ENCODE measurements at places on chromosomes 5 and 9. TPM values are rescaled to one million over a fixed set of nuclear protein-coding genes. Genes with fewer than 3 reads are reported as not detected.

The RANBP3L gene
- not detected for total RNA-seq

The SPATA31A3 gene
- not detected for total RNA-seq

DNA sequence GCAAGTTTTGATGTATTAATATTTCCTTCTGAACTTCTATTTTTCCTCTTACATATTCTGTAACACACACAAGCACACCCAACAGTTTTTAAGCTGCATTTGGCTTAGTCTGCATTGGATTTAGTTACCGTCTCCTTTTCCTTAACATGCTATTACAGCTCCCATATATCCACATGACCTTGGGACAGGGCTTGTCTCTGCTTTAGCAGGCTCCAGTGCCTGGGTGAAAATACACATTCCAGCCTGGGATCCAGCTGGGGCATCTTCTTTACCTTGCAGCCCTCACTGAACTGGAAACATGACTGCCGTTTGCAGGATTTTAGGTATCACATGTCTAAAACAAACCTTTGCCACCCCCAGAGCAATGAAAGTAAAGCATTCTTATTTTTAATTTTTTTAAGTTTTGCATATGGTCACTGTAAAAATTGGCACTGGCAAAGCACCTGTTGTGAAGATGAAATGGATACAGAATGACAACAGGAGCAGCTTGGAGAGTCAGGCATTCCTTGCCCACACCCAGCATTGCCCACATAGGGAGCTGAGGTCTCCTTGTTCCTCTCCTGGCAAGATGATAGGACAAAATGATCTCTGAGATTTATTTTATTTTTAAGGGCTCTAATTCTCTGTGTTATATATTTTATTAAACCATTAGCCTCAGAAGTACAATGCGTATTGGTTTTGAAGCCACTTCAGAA is 4.0 kb downstream of the GADD45G start:
- no peak overlapping the region for H3K27ac ChIP-seq
- peaks cover 22% of the 10 kb centered on the region for H3K36me3 ChIP-seq
- no peaks in the 10 kb centered on the region for H3K4me1 ChIP-seq
- H3K27me3 ChIP-seq: no peaks in the 10 kb centered on the region
- no peak overlapping the region for H3K4me3 ChIP-seq

DNA sequence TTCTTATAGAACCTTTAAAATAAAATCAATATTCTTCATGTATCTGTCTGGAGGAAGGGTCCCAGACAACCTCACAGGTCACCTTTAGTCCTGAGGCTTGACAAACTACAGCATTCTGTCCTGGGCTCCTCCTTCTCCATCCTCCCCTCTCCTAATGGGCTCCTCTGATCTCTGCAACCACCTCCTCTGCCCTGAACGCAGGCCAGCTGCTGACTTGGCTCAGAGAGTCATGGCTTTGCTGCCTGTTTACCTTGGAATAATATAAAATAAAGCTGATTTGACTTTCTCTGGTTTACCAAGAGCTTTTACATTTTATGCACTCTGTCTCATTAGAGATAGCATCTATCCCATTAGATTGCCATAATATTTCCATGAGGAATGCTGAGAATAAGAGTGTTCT is 159.4 kb downstream of the SEMA6A start:
- no peak overlapping the region for H3K27ac ChIP-seq
- H3K4me1 ChIP-seq: no peaks in the 10 kb centered on the region
- no peaks in the 10 kb centered on the region for H3K27me3 ChIP-seq
- no peak for DNase-seq
- H3K36me3 ChIP-seq: no peaks in the 10 kb centered on the region

The GAS1 gene
- 5.7 TPM for total RNA-seq

- peaks cover 6% of the 10 kb centered on the region for H3K4me1 ChIP-seq
- H3K27me3 ChIP-seq: no peaks in the 10 kb centered on the region
Observed at GRCh38 chr9:90032296-90033027, 427.6 kb downstream of the GADD45G start.

- no peaks in the 10 kb centered on the region for H3K4me1 ChIP-seq
- DNase-seq: no peak
- H3K27ac ChIP-seq: no peak overlapping the region
- H3K27me3 ChIP-seq: no peaks in the 10 kb centered on the region
Observed at GRCh38 chr5:148561801-148562311, 92.5 kb downstream of the HTR4 start.

The TNC gene
- total RNA-seq: 11.4 TPM

DNA sequence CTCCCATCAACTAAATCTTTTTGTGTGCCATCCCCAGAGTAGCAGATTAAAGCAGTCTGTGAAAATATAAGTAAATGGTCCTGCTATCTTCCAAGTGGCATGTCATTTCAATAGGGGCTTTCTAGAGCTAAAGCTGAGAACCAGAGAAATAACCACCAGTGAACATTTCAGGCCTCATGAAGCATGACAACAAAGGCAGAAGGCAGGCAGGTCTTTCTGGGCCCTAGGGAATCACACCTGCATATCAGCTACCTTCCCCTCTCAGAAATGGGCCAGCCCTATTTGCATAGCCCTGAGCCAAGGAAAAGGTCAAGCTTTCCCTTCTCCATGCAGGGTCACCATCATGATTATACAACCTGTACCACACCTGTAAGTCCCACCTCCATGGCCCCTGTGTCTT is 205.3 kb downstream of the DEPDC1B start:
- no peaks in the 10 kb centered on the region for H3K27me3 ChIP-seq
- no peak overlapping the region for H3K27ac ChIP-seq
- H3K4me1 ChIP-seq: no peaks in the 10 kb centered on the region
- H3K4me3 ChIP-seq: no peak overlapping the region
- H3K36me3 ChIP-seq: no peaks in the 10 kb centered on the region

The FOXI1 gene
- not detected for total RNA-seq

- H3K36me3 ChIP-seq: no peaks in the 10 kb centered on the region
- no peak overlapping the region for H3K27ac ChIP-seq
Observed at GRCh38 chr5:80105698-80106439, 70.7 kb downstream of the THBS4 start.

DNA sequence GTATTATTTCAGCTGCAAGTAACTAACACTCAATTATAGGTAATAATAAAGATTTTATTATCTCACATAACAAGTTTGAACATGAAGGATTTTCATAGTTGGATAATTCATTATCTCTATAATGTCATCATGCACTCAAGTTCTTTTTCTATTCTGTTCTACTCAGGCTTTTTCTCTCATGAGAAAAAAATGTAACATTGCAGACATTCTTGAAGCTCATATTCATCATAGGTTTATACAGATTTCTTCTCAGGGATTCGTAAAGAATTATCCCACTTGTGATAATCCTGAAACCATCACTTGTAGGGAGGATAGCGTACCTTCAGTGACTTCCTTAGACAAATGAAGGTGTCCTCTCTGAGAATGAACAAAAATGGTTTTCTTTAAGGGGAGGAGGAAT is 150.3 kb downstream of the XRCC4 start:
- H3K36me3 ChIP-seq: no peaks in the 10 kb centered on the region
- no peak for DNase-seq
- no peaks in the 10 kb centered on the region for H3K27me3 ChIP-seq
- H3K27ac ChIP-seq: no peak overlapping the region
- H3K4me3 ChIP-seq: no peak overlapping the region
- H3K4me1 ChIP-seq: no peaks in the 10 kb centered on the region

- H3K4me3 ChIP-seq: no peak overlapping the region
- no peaks in the 10 kb centered on the region for H3K36me3 ChIP-seq
- H3K4me1 ChIP-seq: no peaks in the 10 kb centered on the region
- no peak for DNase-seq
- no peak overlapping the region for H3K27ac ChIP-seq
Observed at GRCh38 chr9:7977586-7977985, 178.0 kb upstream of the DMAC1 start.

The C9orf50 gene
- not detected for total RNA-seq

DNA sequence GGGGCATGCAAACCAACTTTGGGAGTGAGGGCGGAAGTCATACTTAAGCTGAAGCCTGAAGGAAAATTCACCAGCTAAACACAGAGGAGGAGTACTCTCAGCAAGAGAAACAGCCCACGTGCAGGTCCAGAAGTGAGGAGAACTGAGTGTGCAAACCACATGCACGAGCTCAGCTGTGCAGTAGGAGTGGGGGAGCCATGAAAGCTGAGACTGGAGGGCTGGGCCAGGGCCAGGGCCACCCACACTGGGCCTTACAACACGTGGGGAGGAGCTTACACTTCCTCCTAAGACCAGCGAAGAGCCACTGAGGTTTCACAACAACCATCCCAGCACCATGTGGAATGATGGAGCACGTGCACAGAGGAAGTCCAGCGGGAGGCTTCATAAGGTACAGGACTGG is 9.3 kb upstream of the WWC1 start:
- H3K27me3 ChIP-seq: no peaks in the 10 kb centered on the region
- H3K36me3 ChIP-seq: no peaks in the 10 kb centered on the region
- peaks cover 4% of the 10 kb centered on the region for H3K4me1 ChIP-seq
- H3K27ac ChIP-seq: no peak overlapping the region

The CARTPT gene
- not detected for total RNA-seq

DNA sequence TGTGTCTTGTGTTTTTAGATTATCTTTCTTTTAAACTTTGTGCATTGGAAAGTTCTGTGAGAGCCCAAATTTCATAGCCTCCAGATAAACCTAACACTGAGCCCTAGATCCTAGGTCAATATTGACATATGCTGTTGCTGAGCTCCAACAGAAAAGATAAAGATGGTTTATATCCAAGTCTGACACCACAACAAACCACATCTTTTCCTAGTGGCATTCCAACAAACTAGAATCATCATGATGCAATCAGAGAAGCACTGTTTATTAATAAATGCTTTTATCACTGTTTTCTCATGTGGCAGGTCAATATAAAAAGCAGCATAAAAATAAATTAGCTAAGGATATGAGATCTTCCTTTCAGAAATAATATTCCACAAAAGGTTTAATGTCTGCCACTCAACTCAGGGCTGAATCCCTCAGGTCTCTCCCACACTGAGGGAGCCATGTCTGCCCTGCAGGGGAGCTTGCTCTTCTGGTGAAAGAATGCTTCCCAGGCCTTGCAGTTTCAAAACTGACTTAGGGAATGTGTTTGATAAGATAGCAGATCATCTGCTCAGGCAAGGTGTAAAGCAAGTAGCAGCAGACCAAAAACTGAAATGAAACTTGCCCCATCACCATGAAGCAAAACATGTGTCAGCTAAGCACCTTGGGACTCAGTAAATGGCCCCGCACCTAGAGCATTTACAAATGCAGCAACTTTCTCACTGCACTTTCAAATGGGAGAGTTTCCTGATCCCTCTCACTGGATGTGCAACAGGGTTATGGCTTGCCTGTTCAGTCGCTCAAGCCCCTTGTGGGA is 493.0 kb downstream of the AGTPBP1 start:
- H3K36me3 ChIP-seq: no peaks in the 10 kb centered on the region
- H3K27me3 ChIP-seq: no peaks in the 10 kb centered on the region
- H3K27ac ChIP-seq: no peak overlapping the region
- H3K4me3 ChIP-seq: no peak overlapping the region
- H3K4me1 ChIP-seq: no peaks in the 10 kb centered on the region

The PKD2L2 gene
- total RNA-seq: not detected

The PTGES gene
- total RNA-seq: 3.2 TPM

The TENT4A gene
- total RNA-seq: 25.1 TPM

DNA sequence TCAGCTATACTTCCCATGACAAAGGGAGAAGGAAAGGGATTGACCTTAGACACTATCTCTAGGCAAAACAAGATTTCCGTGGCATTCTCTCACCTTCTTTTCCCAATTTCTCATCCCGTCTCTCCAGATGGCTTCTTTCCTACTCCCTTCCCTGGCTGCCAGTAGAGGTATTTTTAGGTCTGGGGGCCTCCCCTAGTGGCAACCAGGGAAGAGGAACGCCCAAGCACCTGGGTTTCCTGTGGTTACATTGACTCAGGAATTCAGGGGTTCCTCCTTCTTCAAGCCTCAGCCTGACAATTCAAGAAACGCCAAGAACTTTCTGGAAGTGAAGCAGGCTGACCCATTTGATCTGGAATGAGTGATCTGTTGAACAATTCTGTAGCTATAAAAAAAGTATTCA is 111.5 kb upstream of the OSMR start:
- no peaks in the 10 kb centered on the region for H3K4me1 ChIP-seq
- no peaks in the 10 kb centered on the region for H3K27me3 ChIP-seq
- H3K27ac ChIP-seq: no peak overlapping the region
- no peak overlapping the region for H3K4me3 ChIP-seq
- DNase-seq: peak; percentile 43

GRCh38 chr5:144219869-144220268 is 49.2 kb downstream of the KCTD16 start:
- no peak for DNase-seq
- H3K36me3 ChIP-seq: no peaks in the 10 kb centered on the region
- H3K27ac ChIP-seq: no peak overlapping the region
- H3K27me3 ChIP-seq: no peaks in the 10 kb centered on the region
- no peak overlapping the region for H3K4me3 ChIP-seq
- no peaks in the 10 kb centered on the region for H3K4me1 ChIP-seq

DNA sequence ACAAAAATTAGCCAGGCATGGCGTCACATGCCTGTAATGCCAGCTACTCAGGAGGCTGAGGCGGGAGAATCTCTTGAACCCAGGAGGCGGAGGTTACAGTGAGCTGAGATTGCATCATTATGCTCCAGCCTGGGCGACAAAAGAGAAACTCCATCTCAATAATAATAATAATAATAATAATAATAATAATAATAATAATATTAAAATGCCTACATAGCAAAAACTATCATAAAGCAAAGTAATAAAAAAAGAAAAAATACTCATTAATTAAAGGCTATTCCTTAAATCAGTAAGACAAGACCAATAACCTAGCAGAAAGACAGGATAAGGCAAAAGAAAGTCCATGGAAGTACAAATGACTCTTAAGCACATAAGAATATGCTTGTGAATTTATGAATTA is 50.0 kb downstream of the MRPS27 start:
- no peaks in the 10 kb centered on the region for H3K36me3 ChIP-seq
- no peaks in the 10 kb centered on the region for H3K27me3 ChIP-seq
- no peak overlapping the region for H3K27ac ChIP-seq
- no peak for DNase-seq
- no peak overlapping the region for H3K4me3 ChIP-seq

The TRPM3 gene
- 9.7 TPM for total RNA-seq

- H3K4me1 ChIP-seq: no peaks in the 10 kb centered on the region
- no peaks in the 10 kb centered on the region for H3K27me3 ChIP-seq
- no peak for DNase-seq
- H3K4me3 ChIP-seq: no peak overlapping the region
- H3K36me3 ChIP-seq: no peaks in the 10 kb centered on the region
- H3K27ac ChIP-seq: no peak overlapping the region
Observed at GRCh38 chr5:174246743-174247142, 201.2 kb downstream of the NSG2 start.

DNA sequence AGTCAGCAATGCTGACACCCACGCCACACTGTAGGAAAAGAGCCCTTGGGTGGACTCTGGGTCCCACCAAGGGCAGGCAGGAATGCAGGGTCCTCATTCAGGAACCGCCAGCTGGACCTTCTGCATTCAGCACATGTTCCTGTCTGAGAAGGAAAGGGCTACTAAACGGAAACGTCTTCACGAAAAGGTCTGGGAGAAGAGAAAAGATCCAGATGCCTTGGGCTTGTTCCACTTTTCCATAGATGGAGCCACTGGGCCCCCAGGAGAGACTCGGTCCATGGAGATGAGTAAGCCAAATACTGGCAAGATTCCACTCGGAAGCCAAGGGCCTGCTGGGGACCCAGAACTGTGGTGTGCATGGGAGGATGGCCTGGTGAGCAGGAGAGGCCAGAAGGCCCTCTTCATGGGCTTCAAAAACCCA is 38.4 kb downstream of the LHFPL2 start:
- H3K27me3 ChIP-seq: no peaks in the 10 kb centered on the region
- no peak overlapping the region for H3K27ac ChIP-seq
- H3K4me3 ChIP-seq: no peak overlapping the region
- no peak for DNase-seq
- H3K36me3 ChIP-seq: no peaks in the 10 kb centered on the region

GRCh38 chr5:116757326-116757725 is 182.7 kb upstream of the SEMA6A start:
- H3K4me1 ChIP-seq: peaks cover 2% of the 10 kb centered on the region
- no peak for DNase-seq
- no peak overlapping the region for H3K4me3 ChIP-seq
